ENCODE measurements at places on chromosomes 13 and 19.
A peak's percentile ranks its signal among the peaks of the same experiment; 100 is the strongest.

DNA sequence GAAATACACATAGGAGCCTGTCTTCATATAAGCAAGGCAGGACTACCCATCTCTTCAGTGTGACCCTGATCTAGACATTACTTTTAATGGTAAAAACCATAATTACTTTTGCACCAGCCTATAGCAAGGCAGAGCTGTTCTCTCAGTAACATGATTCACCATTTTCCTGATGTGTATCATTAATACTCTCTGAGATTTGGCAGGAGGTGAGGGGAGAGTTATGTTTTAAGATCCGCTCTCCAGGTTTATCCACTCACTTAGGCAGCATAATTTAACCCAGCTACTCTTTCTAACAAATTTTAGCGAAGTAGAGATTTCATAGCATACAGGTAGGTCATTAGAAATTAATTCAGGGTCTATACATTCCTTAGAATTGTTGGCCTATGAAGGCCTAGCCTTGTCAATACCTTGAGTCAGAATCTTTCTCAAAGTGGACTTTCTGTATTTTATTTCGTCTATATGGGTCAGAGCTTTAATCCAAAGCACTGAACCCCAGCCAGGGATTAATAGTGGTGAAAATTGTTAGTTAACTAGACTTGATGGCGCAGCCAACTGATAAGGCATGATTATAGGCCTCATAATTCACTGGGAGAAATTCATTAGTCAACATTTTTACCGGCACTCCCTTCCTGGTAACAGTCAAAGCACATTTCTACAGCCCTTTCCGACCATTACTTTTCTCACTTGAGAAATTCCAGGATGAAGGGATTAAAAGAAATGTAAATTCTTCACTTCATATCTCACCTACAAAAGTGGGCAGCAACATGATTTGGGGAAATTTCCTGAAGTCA lies 955.1 kb downstream of the DIAPH3 start:
- no peak for DNase-seq

DNA sequence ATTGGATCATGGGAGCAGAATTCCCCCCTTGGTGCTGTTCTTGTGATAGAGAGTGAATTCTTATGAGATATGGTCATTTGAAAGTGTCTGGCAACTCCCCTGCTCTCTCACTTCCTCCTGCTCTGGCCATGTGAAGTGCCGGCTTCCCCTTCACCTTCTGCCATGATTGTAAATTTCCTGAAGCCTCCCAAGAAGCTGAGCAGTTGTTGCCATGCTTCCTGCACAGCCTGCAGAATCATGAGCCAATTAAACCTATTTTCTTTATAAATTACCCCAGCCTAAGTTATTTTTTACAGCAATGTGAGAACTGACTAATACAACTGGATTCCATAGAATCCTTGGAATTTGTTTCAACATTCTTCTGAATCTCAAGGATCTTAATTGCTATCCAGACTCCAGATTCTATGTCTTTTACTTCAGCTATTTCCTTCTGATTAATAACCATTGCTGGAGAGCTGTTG lies 328.1 kb downstream of the SLITRK5 start:
- no peak for DNase-seq

GRCh38 chr19:58531034-58531840 lies 11.6 kb upstream of the ZBTB45 start:
- no peak for DNase-seq

- DNase-seq, result peak; percentile 32
Measured at GRCh38 chr13:111359237-111359915, 38.9 kb downstream of the TEX29 start.

DNA sequence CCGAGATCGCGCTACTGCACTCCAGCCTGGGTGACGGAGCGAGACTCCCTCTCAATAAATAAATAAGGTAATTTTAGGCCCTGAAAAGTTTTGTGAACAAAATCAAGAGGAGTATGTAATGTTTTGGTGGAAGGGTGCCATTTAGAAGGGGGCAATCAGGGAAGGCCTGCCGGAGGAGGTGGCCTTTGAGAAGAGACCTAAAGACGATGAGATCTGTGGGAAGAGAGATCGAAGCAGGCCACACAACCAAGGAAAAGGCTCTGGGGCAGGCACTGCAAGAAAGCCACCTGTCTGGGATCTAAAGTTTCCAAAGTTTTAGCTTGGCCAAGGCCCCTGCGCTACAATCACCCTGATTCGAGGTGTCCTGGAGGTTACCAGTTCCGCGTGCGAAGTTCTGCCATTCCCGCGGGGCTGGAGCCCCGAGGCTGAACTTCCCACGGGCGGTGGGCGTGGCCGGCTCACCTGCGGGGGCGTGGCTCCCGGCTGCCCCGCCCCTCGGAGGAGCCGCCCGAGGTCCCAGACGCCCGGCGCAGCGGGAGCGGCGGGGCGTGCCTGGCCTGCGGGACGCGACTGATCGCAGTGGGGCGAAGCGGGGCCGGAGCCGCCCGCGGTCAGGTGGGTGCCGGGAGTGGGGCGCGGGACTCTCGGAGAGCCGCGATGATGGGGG lies at the start of gene KLC3:
Gene KLC3 (plus strand): TSS at position 519 of the 667 bp plus-strand sequence. CDS start 4,792 bp downstream, outside the sequence.
- DNase-seq, result no peak

GRCh38 chr13:25046985-25047511 lies 48.9 kb upstream of the PABPC3 start:
- DNase-seq, result peak; percentile 84

- DNase-seq, result no peak
Measured at GRCh38 chr13:76225815-76226489, 589.8 kb downstream of the LMO7 start.

GRCh38 chr13:42348576-42348975 lies 76.6 kb downstream of the AKAP11 start:
- no peak for DNase-seq

DNA sequence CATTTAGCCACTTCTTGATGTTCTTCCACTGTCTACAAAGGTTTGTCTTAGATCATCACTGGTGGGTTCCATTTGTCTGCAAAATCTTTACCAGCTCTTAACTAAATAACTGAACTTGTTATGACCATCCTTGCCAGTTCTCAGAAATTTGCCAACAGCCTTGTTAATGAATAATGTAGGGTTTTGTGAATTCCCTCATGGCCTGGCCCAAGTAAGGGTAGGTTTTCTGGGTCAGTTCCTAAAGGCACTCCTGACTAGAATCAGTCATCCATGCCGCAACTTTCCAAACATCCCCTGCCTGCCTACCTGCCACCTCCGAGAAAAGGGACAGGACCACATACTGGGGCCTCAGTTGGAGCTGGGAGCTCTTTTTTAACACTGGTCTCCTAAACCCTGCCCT lies 4.0 kb downstream of the COL4A1 start:
- DNase-seq, result no peak

DNA sequence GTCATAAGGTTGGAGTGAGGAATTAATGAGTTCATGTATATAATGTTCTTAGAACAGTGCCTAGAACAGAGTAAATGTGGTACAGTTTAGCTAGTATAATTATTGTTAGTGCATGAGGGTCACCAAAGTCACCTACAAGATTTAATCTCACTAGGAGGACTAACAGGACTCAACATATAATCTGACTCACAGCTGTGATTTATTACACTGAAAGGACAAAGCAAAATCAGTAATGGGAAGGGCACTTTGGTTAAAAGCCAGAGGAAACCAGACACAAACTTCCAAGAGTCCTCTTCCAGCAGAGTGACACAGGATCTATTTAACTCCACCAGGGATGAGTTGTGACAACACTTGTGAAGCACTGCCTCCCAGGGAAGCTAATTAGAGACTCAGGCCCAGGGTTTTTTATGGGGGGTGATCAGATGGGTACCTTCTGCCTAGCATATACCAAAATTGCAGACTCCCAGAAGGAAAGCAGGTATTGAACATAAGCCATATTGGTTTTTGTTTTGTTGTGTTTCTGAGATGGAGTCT lies 341.2 kb upstream of the DACH1 start:
- no peak for DNase-seq

DNA sequence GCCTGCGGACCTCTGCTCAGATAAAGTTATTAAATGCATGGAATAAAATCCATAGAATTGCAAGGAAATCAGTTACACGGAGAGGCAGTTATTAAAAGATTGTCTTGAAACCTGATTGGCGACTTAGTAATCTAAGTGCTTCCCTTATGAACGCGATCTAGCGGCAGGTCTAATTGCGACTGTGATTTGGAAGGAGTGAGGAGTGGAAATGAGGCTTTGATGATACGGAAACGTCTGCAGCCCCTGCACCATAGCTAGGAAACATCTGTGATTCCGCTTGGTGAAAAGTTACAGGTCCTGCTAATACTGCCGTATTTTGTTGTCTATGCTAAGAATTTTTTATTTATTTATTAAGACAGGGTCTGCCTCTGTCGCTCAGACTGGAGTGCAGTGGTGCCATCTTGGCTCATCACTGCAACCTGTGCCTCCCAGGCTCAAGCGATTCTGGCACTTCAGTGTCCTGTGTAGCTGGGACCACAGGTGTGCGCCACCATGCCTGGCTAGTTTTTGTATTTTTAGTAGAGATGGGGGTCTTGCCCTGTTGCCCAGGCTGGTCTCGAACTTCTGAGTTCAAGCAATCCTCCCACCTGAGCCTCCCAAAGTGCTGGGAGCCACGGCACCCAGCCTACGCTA lies 887 bp downstream of the NDUFS7 start:
- DNase-seq, result no peak

DNA sequence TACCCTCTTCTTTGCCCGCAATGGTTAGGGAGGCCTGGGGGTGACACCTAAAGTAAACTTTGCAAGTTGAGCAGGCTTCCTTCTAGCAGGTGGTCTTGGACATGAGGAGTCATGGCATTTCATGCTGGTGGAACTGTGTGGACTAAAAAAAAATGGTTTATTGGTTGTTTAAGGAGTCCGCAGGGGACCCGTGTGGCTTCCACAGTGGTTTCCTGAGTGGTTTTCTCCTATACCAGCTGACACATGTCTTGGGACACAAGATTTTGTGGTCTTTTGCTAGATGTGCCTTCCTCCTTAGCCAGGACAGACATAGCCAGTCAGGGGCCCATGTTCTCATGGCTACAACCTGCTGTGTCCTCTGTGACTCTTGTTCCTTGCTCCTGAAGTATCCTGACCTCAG lies 1.5 kb downstream of the ZNF543 start:
- DNase-seq, result no peak

DNA sequence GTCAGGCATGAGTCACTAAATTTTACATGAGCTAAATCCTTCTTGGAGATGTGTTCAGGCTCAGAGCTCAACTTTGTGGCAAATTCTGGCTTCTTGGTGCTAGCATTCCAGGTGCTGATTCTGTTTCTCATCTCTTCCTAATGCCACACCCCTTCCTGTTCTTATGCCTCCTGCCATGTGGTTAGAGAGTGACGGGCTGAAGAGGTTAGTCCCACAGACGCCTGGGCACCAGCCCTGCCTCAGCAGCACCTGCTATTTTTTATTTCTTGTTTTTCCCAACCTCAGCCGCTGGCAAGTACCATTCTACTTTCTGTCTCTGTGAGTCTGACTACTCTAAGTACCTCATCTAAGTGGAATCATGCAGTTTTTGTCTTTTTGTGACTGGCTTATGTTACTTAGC lies 329.5 kb downstream of the KCNRG start:
- DNase-seq, result no peak

GRCh38 chr19:6828698-6829633 lies 56.5 kb downstream of the VAV1 start:
- peak; percentile 8 for DNase-seq

GRCh38 chr19:14300303-14300702 lies 80.9 kb upstream of the ADGRE5 start:
- DNase-seq, result no peak

Measured in retina (tissue), 1 donor.